AML-193 (cell line): ENCODE measurements at places on chromosomes 3 and 15.

DNA sequence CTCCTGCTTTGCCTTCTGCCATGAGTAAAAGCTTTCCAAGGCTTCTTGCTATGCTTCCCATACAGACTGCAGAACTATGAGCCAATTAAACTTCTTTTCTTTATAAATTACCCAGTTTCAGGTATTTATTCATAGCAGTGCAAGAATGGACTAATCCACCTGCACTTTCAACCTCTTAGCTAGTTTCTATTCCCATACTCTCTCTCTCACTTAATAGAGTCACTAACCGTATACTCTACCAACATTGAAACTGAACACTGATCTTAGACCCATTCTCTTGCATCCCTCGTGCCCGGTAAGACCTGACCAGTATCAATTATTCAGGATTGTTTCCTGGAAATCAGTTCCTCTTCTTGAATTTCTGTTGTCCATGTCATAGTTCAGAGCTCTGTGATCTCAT is 92.7 kb upstream of the TMC3 start:
- DNase-seq: no peak

DNA sequence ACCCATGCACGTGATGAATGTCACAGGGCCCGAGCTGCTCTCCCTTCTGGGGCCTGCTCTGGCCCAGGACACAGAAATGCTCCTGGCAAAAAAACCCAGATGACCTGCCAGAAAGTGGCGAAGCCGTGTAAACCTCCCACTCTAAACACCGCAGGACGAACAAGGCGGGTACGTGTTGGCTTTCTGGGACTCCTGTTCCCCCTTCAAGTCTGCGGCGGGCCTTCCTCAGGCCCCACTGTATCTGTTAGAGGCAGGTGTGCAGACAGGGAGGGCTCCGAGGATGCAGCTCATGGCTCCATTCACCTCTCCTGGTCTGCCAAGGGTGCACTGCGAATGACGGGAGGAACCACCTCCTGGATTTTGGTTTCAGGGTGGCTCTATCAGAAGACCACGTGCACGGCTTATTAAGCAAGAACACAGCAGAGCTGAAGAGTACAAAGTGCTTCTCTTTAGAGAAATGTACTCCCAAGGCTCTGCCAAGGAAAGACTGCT is 173.8 kb downstream of the ADAMTS17 start:
- no peak for DNase-seq

DNA sequence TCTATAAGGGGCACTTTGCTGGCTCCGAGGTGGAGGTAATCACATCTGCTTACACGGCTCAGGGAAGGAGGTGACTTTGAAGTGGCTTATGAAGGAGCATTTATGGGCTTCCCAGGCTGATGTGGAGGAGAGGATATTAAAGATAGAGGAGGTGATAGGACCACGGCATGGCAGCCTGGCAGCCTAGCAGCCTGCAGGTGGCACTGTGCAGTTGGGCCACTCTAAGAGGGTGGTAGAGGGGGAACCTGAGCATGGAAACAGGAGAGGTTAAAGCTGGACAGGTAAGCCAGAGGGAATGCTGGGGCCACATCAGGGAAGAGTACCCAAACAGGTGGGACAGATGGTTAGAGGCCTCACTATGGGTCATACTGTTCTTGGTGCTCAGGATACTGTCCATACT is 375.0 kb downstream of the WDR72 start:
- no peak for DNase-seq

DNA sequence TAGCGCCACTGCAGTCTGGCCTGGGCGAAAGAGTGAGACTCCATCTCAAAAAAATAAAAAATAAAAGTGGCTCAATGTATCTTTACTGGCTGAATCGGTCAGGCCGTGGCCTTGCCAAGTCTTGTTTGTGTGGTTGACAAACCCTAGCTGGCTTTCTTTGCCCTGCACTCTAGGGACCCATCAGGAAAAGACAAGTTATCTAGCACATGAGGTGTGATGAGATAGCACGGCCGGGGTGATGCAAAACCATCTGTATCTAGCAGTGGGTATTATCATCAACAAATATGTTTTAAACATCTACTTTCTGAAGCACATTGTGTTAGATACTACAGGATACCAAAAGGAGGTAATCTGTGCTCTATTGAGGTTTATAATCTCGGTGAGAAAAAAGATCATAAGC is 3.9 kb upstream of the DPP8 start:
- no peak for DNase-seq

- no peak for DNase-seq
These were observed 10.9 kb downstream of the GNB5 start for GRCh38 chr15:52180196-52180835.

- no peak for DNase-seq
These were observed 698.1 kb downstream of the FHIT start for GRCh38 chr3:60553144-60553543.

DNA sequence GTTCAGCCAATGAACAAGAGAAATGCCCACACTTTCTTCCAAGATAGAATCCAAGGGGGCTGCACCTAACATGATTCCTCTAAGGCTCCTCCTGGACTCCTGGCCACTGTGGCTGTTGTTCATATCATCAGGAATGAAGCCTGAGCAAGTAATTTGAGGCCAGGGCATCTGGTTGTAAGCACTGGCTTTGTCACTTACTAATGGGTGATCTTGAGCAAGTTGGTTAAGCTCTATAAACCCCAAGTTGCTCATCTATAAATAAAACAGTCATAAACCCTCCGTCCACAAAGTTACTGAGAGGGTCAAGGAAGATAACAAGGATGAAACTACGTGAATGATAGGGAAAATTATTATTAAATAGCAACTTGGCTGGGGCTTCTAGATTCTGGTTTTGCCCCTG is 58.3 kb downstream of the CDC25A start:
- no peak for DNase-seq

- no peak for DNase-seq
These were observed 626 bp upstream of the PTPRG start for GRCh38 chr3:61560517-61561373.

DNA sequence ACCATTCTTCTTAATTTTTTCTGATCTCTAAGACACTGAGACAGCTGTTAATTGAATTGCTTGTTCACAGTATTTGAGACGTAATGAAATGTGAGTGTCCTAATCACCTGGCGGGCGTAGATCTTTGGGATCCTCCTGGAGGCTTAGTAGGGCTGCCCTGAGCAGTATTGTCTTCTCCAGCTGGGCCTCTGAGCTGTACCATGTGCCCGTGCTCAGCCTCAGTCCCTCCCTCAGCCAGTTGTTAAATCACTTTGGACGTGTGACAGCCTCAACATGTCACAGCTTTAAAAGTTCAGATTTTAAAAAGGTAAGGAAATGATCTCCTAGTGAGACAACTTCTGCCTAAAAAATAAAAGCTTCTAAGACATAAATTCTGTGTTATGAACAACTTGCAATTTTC is 35.5 kb downstream of the IGF1R start:
- DNase-seq: no peak

- DNase-seq: peak; percentile 13
These were observed 214.9 kb upstream of the ARRDC4 start for GRCh38 chr15:97745481-97746071.

- DNase-seq: no peak
These were observed 154.1 kb upstream of the GOLIM4 start for GRCh38 chr3:168249550-168250414.

DNA sequence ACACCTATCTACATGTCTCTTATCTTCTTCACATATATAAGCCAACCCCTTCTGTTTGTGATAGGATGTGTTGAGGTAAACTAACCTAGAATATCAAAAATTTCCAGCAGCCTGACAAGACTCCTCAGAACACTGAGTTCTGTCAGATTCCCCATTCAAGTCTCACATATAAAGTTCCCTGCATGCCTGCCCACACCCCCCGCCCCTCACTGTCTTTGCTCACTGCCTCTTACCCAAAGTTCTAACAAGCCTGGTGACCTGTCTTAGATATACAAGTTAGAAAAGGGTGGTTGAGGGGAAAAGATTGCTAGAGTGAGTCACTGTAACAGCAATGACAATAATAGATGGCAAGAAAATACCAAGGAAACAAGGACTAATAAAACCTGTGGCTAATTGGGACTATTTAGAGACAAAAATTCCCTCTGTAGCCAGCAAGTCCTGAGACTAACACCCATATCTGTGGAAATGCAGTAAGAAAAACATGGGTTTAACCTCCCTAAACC is 40.1 kb downstream of the FBXO22 start:
- no peak for DNase-seq

DNA sequence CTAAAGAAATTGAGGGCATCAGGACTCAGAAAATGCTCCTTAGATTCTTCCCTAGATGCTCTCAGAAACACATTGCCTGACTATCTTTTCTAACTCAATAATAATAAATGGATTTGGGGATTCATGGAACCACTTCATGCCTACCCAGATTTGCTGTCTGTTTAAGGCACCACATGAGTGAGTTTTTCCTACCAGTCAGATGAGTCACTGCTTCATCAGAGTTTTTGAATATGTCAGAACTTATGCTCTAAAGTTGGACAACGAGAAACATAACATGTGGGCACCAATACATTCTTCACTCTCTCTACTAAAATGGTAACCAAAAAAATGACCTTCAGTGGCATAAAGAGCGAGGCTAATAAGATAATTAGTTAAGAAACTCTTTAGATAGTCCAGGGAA is 1135.1 kb downstream of the TUSC7 start:
- no peak for DNase-seq

GRCh38 chr15:73078722-73079121 is 26.5 kb downstream of the NEO1 start:
- no peak for DNase-seq

DNA sequence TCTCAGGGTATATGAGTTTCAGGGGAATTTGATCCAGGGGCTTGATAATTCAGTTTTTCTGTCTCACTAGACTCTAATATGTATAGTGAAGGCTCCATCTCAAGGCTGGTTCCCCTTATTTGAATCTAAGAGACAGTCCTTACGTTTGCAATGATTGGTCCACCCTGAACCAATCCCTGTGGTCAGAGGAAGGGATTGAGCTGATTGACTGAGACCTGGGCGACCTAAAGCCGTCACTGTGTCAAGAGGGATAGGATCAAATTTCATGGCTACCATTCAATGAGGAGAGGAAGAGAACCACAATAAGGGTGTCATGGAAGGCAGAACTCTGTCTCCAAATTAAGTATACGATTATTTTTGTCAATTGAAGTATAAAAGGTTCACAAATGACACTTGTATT is 16.3 kb downstream of the NUDT16 start:
- no peak for DNase-seq

GRCh38 chr3:151768393-151768930 is 34.7 kb downstream of the AADACL2 start:
- DNase-seq: peak; percentile 26

GRCh38 chr3:195886181-195887141 is 21.9 kb downstream of the TNK2 start:
- no peak for DNase-seq

- DNase-seq: no peak
These were observed 4.4 kb upstream of the MPI start for GRCh38 chr15:74885461-74885860.

DNA sequence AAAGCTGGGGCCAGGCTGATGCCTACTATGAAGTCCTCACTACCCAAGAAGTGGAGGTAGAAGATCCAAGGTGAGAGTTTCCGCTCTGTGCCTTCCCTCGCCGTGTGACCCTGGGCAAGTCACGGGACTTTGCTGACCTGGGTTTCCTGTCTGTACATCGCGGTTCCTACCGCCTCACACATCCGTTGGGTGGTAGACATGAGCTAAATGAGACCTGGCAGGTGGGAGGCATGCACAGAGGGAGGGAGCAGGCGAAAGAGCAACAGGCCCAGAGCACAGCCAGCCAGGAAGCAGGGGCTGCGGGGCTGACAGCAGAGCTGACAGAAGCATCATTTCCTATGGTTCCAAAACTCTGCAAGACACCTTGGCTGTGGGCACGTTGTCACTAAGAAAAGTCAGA is 157.3 kb upstream of the BHLHE40 start:
- no peak for DNase-seq

DNA sequence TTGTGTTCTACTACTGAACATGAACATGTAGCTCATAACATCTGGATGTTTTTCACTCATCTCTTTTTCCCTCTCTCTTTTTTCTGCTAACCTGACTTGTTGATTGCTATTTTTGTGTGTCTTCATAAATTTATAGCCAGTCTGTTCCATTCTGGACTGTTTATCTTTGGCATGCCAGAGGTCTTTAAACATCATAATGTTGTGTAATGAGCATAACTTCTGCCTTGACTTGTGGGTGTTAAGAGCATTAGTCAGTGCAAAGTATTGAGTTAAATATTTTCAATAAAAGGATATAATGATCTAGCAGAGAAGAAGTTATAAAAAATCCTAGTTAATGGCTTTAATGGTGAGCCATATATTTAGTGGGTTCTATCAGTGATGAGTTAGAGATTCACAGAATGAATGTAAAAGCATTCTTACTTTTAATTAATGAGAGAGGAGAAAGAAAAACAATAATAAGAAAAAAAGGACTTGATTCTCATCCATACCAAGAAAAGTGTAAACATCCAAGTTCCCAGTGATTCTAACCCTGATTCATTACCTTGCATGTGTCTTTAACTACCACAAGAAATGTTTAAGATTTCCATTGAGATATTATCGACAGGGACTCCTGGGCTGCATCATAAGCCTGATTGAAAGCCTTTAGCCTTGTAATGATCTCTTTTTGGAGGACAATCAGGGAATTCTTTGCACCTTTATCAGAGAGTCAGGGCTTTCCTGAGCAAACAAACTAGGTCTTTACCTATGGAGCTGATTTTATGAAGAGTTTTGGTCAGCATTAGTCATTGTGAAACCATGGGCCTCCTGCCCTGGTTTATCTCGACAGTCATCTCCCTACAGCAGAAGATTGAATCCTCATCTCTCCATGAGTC is 22.9 kb downstream of the MITF start:
- no peak for DNase-seq

GRCh38 chr3:187162265-187162953 is 23.1 kb upstream of the RPL39L start:
- DNase-seq: no peak

DNA sequence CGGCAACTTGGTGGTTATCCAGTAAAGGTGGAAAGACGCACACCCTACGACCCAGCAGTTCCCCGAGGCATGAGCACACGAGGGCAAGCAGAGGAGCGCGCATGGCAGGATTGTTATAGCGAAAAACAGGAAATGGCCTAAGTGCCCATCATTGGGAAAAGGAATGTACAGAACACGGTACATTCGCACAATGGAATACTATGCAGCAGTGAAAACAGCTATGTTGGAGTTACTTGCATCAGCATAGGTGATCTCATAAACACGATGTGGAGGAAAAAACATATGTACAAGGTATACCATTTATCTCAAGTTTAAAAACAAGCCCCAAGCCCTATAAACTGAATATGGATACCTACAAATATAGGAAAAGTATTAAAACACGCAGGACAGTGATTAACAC is 6.7 kb upstream of the LINGO1 start:
- DNase-seq: no peak

DNA sequence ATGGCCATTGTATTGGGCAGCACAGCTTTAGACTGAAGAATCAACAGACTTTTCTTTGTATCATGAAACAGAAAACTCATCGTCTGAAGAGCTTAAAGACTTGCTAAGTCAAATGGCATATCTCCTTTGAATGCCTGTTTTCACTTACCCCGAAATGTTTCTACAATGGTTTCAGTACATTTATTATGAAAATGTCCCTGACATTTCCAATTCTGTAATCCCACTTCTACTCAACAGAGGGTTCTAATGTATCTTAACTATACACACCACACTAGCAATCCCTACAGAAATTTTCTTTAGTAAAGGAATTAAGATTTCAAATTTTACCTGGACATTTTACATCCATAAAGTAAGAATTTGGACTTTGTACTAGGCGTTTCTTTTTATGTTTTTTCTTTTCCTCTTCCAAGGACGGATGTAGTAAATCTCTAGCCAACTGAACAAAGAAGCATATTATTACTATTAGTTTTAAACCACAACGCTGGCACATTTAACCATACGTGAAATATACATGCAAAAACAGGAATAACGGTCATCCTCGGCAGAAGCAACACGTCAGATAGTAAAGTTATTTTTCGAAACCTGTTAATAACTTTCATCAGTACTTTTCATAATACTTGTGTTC is 1.1 kb downstream of the RPS27L start:
- DNase-seq: peak; percentile 31
